Chondrocyte (in vitro differentiated cells): ENCODE measurements at places on chromosomes 16 and 17. TPM values are rescaled to one million over a fixed set of nuclear protein-coding genes. Genes with fewer than 3 reads are reported as not detected.

- H3K27me3 ChIP-seq, result no peaks in the 10 kb centered on the region
- no peak overlapping the region for H3K27ac ChIP-seq
- peaks cover 3% of the 10 kb centered on the region for H3K4me1 ChIP-seq
- H3K4me3 ChIP-seq, result no peak overlapping the region
- peaks cover 8% of the 10 kb centered on the region for H3K36me3 ChIP-seq
Measured at GRCh38 chr16:65445313-65446260, 323.7 kb upstream of the CDH11 start.

The TBC1D3G gene
- total RNA-seq, result not detected in 3 replicates

DNA sequence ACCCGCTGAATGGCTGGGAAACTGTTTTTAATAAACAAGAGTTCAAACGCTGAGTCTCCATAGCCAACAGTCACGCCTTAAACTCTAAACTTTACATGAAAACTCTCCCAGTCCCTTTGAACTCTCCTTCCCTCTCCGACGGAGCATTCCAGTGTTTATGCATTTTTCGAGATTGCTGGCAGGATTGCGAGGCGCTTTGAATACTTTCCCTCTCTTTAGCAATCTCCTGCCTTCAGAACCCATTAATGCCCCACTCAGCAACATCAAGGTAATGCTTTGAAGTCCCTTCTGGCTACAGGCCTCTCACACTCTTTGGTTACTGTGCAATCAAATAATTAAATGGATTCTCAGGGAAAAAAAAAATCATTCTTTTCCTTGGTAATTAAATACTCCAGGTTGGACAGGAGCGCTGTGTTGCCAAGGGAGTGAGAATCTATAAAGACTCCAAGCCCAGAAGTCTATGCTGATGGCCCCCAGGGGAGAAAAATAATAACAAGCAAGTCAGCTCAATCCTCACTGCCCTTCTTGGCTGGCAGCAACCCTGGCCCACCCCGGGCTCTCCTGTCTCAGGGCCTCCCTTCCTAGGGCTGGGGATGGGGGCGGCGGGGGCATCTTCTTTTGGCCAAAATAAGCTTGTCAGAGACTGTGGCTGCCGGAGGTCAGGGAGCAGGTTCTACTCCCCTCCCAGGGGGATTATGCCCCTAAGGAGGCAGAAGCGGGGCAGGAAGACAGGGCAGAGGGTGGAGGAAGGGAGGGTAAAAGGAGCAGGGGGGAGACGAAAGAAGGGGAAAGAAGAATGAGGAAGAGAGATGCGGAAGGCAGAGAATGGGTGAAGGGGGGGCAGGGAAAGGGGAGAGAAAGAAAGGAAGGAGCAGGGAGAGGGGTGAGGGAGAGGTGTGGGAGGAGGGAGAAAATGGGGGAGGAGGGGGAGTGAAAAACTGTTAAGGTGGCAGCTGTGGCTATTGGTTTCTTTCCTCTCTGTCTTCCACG, 45.2 kb downstream of the AXIN2 start:
- DNase-seq, result no peak
- H3K27ac ChIP-seq, result no peak overlapping the region
- H3K4me3 ChIP-seq, result no peak overlapping the region
- H3K27me3 ChIP-seq, result no peaks in the 10 kb centered on the region
- no peaks in the 10 kb centered on the region for H3K36me3 ChIP-seq
- H3K4me1 ChIP-seq, result peaks cover 11% of the 10 kb centered on the region

DNA sequence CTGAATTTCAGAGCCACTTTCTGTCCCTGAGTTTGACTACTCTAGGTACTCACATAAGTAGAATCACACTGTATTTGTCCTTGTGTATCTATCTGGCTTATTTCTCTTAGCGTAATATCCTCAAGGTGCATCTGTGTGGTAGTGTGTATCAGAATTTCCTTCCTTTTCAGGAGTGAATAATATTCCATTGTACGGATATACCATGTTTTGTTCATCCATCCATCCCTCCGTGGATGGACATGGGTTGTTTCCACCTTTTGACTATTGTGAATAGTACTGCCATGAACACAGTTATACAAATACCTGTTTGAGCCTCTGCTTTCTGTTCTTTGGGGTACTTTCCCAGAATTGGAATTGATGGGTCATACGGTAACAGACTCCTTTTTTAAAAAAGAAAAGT, 111.7 kb downstream of the PITPNC1 start:
- H3K27me3 ChIP-seq, result no peaks in the 10 kb centered on the region
- DNase-seq, result no peak
- H3K4me1 ChIP-seq, result peaks cover 18% of the 10 kb centered on the region

DNA sequence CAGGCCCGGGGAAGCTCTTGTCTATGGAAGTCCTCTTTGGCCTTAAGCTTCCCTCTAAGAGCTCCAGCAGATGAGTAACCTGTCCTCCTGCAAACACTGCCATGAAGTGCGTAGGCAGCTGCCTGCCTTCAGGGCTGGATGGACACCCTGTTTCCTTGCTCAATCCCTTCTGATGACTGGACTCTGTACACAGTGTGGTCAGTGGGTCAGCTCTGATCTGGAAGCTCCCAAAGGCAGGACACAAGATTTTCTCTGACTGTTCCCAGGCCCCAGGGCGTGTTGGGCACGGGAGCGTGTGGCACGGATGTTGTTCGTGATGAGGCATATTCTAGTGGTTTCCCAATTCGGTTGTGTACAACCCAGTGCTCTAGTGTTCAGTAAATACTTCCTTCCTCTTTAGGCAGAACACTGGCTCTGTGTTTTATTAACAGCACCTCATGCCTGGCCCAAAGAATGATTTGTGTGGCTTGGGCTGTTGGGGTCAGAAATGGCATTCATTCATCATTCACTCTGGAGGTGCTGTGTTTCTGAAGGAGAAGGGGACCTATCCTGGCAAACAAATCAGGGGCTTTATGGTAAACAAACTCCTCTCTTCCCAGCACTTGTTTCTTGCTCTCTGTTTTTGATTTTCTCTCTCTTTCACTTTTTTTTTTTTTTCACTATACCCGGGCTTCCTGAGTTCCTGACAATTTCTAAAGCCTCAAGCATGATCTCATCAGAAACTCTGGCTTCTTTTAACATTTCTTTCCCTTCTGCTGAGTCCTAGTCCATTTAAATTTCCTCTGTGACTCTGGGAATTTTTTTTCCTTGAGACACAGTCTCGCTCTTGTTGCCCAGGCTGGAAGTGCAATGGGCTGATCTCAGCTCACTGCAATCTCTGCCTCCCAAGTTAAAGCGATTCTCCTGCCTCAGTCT, 12.0 kb upstream of the RNF157 start:
- H3K27ac ChIP-seq, result peak overlapping the region; percentile 60
- no peak overlapping the region for H3K4me3 ChIP-seq
- no peaks in the 10 kb centered on the region for H3K27me3 ChIP-seq
- H3K4me1 ChIP-seq, result peaks cover 11% of the 10 kb centered on the region
- DNase-seq, result peak; percentile 11
- H3K36me3 ChIP-seq, result no peaks in the 10 kb centered on the region

The MYOCD gene
- 0.73 to 12.9 TPM (median 11.9 TPM) in 3 replicates for total RNA-seq

The SARM1 gene
- 22.2 to 24.1 TPM (median 23.0 TPM) in 3 replicates for total RNA-seq

DNA sequence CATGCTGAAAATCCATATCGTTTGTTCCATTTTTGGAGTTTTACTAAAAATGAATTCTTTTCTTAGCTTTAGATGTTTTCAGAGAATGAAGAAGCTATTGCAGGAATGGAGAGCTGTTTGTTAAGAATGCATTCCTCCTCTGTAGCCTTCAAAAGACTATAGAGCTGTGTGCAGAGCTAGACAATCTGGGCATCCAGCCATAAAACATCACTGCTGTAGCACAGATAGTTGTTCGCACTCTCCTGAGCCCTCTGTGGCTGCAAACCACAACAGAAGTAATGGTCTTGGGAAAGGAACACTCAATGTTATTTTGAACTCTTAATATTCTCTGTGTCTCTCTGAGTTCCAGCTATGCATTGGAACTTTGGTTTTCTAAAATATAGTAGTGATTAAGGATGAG, 4.9 kb downstream of the TNRC6C start:
- no peak for DNase-seq
- no peak overlapping the region for H3K4me3 ChIP-seq
- H3K27me3 ChIP-seq, result no peaks in the 10 kb centered on the region
- peak overlapping the region; percentile 52 for H3K27ac ChIP-seq

GRCh38 chr17:45020354-45021138, 30.9 kb downstream of the DCAKD start:
- H3K4me3 ChIP-seq, result no peak overlapping the region
- no peak for DNase-seq
- H3K27ac ChIP-seq, result no peak overlapping the region
- H3K4me1 ChIP-seq, result peaks cover 33% of the 10 kb centered on the region
- peaks cover 5% of the 10 kb centered on the region for H3K36me3 ChIP-seq
